Skeletal muscle cell (primary cell): ENCODE measurements at places on chromosomes 2 and 18.
A peak's percentile ranks its signal among the peaks of the same experiment; 100 is the strongest.

DNA sequence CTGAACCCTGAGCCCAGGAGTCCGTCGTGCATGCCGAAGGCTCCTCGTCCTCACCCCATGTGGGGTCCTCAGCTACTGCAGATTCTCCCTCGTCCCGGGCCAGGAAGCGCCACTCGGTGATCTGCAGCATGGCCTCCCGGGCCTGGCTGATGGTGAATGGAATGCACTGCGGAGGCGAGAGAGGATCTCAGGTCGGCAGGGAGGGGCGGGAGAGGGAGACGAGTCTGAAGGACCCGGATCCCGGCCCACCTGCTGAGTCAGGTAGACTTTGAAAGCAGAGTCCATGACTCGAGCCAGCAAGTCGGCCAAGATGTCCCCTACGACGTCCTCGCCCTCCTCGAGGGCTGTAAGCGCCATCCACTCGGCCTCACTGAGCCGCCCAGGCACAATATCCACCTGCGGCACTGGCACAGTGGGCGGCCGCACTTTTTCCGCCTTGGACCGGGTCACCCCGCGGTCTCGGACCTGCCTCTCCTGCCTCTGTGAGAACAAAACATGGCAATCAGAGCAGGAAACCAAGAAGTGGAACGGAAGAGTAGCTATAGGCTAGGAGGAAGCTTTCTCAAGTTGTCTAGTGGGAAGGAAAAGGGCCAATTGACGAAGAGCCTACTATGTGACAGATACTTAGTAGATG is 5.5 kb downstream of the C2orf81 start:
- no peak for DNase-seq

DNA sequence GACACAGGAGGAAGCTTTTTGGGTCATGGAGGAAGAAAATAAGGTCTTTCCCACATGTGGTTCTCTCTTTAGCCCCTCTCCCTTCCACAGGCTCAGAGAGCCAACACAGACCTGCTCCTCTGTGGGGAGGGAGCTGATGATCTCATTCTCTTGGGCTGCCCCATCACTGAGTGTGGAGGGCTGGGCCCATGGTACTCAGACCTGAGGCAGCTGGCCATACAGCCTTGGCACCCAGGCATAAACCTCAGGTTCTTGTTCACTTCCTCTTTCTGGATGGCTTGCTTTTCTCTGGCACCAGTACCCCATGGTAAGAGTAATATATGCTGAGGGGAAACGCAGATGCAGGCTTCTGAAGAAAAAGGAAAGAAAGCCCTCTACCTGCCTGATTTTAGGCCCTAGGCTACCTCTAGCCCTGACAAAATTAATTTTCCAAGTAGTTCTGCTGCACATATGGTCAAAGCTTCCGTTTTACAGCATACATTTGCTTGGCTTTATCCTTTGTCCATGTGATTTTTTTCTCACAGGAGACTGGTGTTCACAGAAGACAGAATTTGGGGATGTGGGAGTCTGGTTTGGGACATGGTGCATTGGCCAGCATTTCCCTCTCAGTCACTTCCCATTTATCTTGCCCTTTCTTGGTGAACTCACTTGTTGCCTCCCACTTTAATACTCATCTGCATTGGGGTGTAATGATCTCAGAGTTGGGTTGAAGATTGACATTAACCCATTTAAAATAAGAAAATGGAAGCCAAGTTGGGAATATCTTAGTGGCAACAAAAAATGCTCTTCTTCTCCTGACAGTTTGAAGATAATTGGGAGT is 11.1 kb downstream of the DHRS9 start:
- no peak for DNase-seq

DNA sequence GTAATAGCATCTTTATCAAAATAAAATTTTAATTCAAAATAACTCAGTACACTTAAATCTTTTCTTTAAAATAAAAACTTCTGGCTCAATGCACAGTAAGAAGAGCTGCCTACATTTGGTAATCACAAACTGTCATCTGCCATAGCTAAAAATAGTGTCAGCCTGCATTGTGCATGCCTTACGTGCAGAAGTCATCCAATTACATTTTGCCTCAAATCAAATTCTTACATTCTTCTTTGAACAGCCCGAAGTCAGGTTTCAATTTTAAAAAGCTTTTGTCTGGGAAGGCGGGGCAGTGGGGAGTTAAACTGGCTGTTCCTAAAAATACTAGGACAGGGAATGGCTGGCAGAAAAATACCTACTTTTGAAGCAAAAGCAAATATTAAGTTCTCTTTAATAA is 51.1 kb downstream of the RTN4 start:
- DNase-seq = peak; percentile 46

DNA sequence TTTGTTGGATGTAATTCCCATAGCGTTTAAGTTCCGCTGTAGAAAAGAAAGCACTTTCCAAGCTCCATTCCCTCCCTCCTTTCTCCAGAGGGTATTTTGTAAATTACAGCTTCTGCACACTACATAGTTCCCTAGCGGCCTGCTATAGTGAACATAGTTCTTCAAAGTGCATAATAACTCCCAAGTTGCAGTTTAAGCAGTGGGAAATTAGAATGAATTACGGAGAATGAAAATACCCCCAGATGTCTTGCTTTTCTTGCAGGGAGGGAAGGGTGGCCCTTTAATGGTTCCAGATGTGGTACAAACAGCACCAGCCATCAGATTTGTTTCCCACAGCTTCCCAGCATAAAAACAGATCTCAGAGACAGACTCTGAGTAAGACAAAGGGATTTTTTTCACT is 893.9 kb downstream of the SUCLG1 start:
- no peak for DNase-seq

DNA sequence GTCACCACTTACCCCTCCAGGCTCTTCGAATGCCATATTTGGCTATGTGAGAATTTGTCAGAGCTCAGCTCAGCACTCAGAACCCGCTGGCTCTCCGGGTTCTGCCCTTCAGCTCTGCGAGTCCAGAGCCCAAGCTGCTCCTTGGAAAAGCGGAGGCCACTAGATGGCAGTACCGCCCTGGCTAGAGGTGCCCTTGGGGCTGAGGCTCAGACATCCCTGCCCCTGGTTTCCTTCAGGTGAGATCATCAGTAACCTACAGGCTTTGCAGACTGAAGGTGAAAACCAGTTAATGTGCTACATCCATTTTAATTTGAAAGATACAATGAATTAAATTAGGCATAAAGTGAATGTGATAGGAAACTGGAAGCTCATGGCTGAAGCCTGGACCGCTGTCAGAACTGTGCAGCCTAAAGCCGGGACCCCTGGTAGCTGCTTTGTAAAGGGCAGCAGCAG is 285.6 kb downstream of the AGAP1 start:
- peak; percentile 15 for DNase-seq

- no peak for DNase-seq
Measured at GRCh38 chr2:23460993-23461392, 76.0 kb downstream of the KLHL29 start.

- DNase-seq = no peak
Measured at GRCh38 chr2:65436824-65437221, 4.4 kb upstream of the SPRED2 start.

DNA sequence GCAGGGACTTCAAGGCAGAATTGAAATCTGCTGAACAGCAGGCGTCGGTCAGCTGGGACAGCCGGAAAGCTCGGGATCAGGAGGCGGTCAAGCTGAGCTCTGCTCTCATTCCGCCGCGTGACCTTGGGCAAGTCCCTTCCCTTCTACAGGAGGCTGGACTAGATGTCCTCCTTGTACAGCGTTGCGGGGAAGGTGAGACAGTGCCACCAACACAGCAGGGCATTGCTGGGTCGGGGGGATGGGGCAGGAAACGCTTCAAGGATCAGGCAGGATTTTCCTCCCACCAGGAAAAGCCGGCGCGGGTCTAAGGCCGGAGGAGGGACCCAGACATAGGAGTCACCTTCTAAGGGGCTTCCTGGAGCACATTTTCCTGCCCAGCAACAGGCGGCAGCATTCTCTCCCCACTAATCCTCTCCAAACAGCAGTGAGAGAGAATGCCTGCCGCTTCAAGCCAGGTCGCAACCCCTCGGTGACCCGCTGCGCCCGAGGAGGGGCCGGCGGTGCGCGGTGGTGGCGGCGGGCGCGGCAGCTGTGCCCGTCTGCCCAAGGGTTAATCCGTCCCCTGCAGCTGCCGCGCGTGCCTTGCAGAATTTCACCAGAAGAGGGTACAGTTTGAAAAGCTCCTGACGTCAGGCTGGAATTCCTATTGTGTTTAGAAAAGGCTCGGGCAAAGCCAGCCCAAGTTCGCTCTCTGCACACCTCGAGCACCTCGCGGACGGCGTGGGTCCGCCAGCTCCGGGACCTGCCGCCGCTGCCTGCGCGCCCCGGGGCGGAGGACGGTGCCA is at the start of gene KCNF1:
KCNF1 (plus strand) TSS at position 644 of the 785 bp plus-strand sequence. CDS start 493 bp downstream, outside the sequence.
- peak; percentile 29 for DNase-seq

DNA sequence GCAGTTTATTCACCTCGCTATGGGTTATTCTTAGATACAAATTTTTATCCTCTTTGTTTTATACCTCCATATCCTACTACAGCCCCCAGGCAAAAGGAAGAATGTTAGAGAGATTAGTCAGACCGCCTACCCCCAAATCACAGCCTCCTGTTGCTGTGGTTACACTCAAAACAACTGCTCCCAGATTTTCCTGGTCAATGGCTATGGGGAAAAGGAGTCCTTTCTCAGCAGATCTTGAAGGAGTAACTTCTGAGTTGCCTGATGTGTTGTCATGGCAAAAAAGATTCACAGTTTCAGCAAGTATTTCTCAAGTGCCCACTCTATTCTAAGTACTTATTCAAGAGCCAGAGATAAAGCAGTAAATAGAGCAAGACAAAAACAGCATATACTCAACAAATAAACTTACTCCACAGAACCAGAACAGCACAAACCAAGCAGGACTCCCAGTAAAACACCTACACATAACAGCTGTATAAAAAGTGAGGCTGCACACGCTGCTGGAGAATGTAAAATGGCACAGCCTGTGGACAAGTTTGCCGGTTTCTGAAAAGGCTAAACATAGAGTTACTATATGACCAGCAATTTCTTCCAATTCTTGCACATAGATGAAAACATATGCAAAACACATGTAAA is 104.8 kb downstream of the NOL10 start:
- peak; percentile 48 for DNase-seq
